Mesenchymal stem cell (in vitro differentiated cells and primary cell): ENCODE measurements at places on chromosomes 7 and 10.

DNA sequence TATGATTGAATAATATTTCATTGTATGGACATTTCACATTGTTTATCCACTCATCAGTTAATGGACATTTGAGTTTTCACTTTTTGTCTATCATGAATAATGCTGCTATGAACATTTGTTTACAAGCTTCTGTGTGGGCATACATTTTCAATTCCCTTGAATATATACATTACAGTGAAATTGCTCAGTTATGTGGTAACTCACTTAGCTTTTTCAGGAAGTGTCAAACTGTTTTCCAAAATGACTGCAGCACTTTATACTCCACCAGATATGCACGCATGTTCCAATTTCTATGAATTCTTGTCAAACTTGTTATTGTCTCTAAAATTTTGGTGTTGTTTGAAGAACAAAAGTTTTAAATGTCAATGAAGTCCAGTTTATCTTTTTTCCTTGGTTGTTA lies 401.2 kb downstream of the THSD7A start:
- no peak overlapping the region for H3K27ac ChIP-seq
- H3K4me3 ChIP-seq = no peak overlapping the region
- no peaks in the 10 kb centered on the region for H3K4me1 ChIP-seq
- no peaks in the 10 kb centered on the region for H3K27me3 ChIP-seq
- no peak for DNase-seq
- H3K36me3 ChIP-seq = no peaks in the 10 kb centered on the region

- peaks cover 2% of the 10 kb centered on the region for H3K4me1 ChIP-seq
- H3K27me3 ChIP-seq = no peaks in the 10 kb centered on the region
- H3K27ac ChIP-seq = no peak overlapping the region
- no peak overlapping the region for H3K4me3 ChIP-seq
Measured at GRCh38 chr10:4003348-4003973, 218.5 kb upstream of the KLF6 start.

DNA sequence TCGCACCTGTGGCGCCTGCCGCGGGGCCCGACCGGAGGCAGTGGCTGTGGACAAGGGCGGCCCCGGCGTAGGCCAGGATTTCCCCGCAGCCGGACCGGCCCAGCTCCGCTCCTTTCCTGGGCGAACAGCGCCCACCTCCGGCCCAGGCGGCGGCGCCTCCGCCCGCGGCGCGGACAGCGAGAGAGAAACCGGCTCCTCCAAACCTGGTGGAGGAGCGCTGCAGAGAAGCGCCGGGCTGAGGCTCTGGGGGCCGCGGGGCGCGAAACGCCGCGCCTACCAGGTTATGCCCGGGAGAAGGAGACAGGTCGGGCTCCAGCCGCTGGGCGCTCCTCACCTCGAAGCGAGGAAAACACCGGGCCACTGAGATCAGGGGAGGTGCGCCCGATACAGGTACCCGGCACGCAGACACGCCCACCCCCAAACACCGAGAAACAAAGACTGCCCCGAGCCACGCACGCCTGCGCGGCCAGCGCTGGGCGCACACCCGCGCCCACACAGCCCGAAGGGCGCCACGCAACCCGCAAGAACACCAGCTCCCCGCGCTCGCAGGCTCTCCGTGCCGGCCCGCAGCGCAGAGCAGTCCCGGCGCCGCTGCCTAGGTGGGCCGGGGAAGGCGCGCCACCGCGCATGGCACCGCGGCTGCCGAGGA lies 3.3 kb downstream of the GRID1 start:
- H3K4me3 ChIP-seq = no peak overlapping the region
- peaks cover 67% of the 10 kb centered on the region for H3K27me3 ChIP-seq
- H3K36me3 ChIP-seq = no peaks in the 10 kb centered on the region
- peaks cover 39% of the 10 kb centered on the region for H3K4me1 ChIP-seq

- no peak overlapping the region for H3K27ac ChIP-seq
- H3K4me3 ChIP-seq = no peak overlapping the region
- no peaks in the 10 kb centered on the region for H3K36me3 ChIP-seq
- H3K4me1 ChIP-seq = peaks cover 5% of the 10 kb centered on the region
- H3K27me3 ChIP-seq = peaks cover 3% of the 10 kb centered on the region
Measured at GRCh38 chr10:47087667-47088066, 176.4 kb downstream of the PTPN20 start.

- H3K27ac ChIP-seq = no peak overlapping the region
- DNase-seq = no peak
- H3K36me3 ChIP-seq = no peaks in the 10 kb centered on the region
- H3K4me1 ChIP-seq = no peaks in the 10 kb centered on the region
Measured at GRCh38 chr7:56291-56913, 136.0 kb upstream of the FAM20C start.
